ENCODE measurements at places on chromosomes 5 and 9.
A peak's percentile ranks its signal among the peaks of the same experiment; 100 is the strongest.

DNA sequence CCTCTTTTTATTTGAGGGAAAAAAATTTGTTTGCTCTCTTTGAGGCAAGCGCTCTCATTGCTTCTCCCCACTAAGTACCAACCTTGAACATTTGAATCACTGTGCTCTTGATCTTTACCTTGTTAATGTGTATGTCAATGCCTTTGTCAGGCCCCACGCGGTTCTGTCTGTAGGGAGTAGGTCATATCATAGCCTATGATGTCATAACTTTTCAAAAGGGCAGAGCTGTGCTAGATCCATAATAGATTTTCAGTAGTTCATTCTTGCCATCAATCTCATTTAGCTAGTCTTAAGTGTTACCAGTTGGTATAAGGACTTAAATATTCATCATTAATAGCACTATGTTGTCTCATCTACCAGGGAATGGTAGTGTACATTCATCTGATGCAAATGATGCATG lies 56.6 kb downstream of the MAST4 start:
- no peak for DNase-seq

- no peak for DNase-seq
Observed at GRCh38 chr9:20032413-20033006, 243.7 kb upstream of the SLC24A2 start.

- no peak for DNase-seq
Observed at GRCh38 chr9:117597977-117598376, 106.2 kb upstream of the TLR4 start.

DNA sequence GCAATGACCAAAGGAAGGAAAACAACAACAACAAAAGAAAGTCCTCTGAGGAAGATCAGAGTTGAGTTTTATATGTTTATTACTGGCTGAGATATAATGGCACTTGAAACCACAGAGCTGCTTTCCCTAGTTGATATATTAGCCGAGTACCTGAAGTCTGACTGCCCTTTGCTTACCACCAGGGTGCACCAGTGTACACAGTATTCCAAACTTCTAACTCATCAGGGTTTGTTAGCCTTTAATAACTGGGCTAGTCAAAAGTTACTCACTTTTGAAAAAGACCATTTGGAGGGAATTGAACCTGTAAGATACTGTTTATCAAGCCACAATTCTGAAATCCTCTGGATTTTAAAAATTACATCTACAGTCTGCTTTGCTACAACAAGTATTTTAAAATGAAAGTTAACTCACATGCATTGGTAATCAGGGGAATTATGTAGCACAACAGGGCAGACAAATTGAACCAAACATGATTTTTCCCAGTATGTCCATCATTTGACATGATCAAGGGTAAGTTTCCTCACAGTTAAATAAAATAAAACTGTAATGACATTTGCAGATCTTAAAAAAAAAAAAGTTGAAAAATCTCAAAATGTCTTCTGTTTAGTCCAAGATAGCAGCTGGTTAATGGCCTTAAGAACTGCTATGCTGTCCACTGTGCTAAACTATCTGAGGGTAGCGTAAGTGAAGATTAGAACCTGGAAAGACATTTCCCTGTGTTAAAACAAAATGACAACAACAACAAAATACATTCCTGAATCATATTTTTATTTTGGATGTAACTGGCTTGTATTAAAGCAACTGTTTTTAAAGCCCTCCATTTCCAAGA lies 57.3 kb upstream of the C6 start:
- peak; percentile 35 for DNase-seq

DNA sequence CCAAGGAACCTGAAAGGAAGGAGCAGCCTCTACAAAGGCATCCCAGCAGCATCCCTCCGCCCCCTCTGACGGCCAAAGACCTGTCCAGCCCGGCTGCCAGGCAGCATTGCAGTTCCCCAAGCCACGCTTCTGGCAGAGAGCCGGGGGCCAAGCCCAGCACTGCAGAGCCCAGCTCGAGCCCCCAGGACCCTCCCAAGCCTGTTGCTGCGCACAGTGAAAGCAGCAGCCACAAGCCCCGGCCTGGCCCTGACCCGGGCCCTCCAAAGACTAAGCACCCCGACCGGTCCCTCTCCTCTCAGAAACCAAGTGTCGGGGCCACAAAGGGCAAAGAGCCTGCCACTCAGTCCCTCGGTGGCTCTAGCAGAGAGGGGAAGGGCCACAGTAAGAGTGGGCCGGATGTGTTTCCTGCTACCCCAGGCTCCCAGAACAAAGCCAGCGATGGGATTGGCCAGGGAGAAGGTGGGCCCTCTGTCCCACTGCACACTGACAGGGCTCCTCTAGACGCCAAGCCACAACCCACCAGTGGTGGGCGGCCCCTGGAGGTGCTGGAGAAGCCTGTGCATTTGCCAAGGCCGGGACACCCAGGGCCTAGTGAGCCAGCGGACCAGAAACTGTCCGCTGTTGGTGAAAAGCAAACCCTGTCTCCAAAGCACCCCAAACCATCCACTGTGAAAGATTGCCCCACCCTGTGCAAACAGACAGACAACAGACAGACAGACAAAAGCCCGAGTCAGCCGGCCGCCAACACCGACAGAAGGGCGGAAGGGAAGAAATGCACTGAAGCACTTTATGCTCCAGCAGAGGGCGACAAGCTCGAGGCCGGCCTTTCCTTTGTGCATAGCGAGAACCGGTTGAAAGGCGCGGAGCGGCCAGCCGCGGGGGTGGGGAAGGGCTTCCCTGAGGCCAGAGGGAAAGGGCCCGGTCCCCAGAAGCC lies 30.8 kb downstream of the CD180 start:
- DNase-seq = peak; percentile 97

DNA sequence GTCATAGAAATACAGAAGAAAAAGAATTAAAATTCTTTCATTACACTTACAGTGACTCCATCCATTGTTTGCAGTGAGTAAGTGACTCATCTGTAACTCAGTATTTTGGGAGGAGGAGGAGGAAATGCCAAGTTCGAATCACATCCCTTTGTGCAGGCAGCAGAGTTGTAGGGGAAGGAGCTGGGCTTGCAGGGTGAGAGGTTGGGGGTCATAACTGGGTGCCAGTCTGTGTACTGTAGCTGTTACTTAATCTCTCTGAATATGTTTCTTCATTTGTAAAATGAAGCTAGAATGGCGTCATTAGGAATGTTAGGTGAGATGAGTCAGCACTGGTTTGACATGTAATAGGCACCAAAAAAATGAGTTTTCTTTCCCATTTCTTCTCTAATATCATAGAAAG lies 235.7 kb upstream of the ADAMTSL1 start:
- peak; percentile 66 for DNase-seq

- peak; percentile 68 for DNase-seq
Observed at GRCh38 chr9:93200989-93201334, 17.0 kb downstream of the WNK2 start.

DNA sequence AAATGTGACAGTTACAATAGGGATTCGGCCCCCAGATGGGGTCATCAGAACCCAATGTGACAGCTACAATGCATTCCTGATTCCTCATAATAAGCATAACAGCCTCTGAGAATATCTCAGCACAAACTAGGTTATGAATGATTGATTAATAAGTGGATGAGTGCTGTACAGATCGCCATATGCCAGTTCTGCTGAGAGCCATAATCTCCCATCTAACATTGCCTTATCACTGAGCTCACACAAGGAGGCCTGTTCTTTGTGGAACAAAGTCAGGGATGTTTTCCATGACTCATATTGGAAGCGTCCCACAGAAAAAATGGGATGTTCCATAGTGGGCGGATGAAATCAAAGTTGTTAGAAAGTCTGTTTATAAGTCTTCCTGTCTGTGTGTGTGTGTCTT lies 89.6 kb downstream of the KIF4B start:
- DNase-seq = no peak

DNA sequence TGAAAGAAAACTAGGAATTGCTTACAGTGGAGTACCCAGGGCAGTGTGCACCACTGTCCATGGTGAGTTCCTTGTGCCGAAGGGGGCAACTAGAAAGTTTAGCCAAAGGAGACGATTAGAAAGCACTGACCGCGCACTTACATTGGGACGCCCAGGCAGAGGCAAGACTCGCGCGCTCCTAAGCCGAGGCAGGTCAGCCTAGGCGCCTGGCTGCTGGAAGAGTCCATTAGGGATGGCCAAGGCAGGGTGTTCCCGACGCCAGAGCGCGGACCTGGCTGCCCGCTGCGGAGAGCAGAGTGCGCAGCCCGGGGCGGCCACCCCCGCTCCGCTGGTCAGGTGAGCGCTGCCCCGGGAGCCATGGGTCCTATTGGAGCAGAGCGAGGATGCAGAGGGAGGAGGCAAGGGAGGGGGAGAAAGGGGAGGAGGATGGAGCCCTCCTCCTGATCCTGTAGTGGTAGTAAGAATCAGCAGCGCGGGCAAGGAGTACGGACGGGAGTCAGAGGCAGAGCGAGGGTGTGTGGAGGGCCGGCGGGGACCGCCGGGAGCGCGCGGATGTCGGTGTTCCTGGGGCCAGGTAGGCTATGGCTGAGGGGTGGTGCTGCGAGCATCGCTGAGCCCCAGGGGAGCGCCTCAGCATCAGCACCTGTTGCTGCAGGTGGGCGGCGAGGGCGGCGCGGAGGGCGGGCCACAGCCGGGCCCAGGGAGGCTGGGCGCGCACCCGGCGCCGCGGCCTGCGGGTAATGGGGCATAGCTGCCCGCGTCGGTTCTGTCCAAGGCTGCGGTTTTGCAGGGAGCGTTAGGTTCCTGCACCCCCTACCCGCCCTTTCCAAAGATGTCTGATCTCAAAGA lies at the start of gene ADGRV1:
Gene ADGRV1 (plus strand): TSS at position 454 of the 849 bp plus-strand sequence. CDS start 99 bp downstream, at position 553.
- no peak for DNase-seq

- no peak for DNase-seq
Observed at GRCh38 chr9:10843151-10843550, 230.3 kb upstream of the PTPRD start.

DNA sequence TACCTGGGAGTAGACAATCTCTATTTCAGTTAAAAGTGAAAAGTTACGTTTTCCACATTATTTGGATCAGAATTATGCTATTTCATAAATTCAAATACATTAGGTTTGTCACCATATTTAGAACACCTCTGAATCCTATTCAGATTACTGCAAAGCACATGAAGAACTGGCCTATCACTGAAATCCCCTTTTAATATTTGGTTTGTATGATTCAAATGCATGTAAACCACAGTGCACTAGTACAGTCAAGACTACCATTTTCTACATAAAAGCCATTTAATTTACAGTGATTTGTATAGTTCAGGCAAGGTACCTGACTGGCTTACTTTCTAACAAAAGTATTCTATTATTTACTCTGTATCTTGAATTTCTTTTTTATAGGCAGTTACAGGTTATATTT lies 212.5 kb downstream of the MEF2C start:
- no peak for DNase-seq

GRCh38 chr5:159030357-159030756 lies 69.4 kb downstream of the EBF1 start:
- DNase-seq = no peak

DNA sequence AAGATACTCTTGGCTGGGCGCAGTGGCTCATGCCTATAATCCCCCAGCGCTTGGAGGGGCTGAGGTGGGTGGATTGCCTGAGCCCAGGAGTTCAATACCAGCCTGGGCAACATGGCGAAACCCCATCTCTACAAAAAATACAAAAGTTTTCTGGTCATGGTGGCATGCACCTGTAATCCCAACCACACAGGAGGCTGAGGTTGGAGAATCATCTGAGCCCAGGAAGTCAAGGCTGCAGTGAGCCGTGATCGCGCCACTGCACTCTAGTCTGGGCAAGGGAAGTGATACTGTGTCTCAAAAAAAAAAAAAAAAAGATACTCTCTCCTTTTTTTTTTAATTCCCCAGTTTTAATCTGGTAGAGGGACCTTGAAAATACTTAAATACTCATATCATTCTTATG lies 15.0 kb downstream of the ANKRD33B start:
- DNase-seq = no peak

All from osteoblast (primary cell).